Suprapubic skin (tissue), 4 donors: ENCODE measurements at places on chromosomes 11 and 22.

GRCh38 chr11:119375337-119376196, 5.9 kb downstream of the USP2 start:
- no peak for DNase-seq

GRCh38 chr22:20248461-20248978, 19.6 kb downstream of the RTN4R start:
- DNase-seq: no peak

GRCh38 chr11:75697906-75698581, 19.6 kb upstream of the MOGAT2 start:
- no peak for DNase-seq

DNA sequence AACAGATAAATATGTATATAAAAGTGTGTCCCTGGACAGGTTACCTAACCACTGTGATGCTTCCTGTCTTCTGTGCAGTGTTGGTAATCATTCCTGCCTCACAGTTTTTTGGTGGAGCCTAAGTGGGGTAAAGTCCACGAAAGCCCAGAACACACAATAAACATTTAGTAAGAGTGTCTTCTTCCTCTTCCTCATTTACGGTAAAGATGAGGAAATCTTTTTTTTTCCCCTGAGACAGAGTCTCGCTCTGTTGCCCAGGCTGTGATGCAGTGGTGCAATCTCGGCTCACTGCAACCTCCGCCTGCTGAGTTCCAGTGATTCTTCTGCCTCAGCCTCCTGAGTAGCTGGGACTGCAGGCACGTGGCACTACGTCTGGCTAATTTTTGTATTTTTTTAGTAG, 117.1 kb downstream of the LDLRAD3 start:
- no peak for DNase-seq

- no peak for DNase-seq
Observed at GRCh38 chr11:104682206-104682605, 216.1 kb downstream of the CASP12 start.

- DNase-seq: no peak
Observed at GRCh38 chr22:40819599-40820140, 524 bp upstream of the SLC25A17 start.
